Stimulated activated CD4-positive, alpha-beta T cell treated with anti-CD3 and anti-CD28 coated beads, Interleukin-1b, Interleukin-23, amount 100 ng/mL, for 1 hour (primary cell): ENCODE measurements at places on chromosomes 7 and 10.

- DNase-seq, result no peak
Observed at GRCh38 chr7:92749832-92750446, 86.4 kb downstream of the CDK6 start.

DNA sequence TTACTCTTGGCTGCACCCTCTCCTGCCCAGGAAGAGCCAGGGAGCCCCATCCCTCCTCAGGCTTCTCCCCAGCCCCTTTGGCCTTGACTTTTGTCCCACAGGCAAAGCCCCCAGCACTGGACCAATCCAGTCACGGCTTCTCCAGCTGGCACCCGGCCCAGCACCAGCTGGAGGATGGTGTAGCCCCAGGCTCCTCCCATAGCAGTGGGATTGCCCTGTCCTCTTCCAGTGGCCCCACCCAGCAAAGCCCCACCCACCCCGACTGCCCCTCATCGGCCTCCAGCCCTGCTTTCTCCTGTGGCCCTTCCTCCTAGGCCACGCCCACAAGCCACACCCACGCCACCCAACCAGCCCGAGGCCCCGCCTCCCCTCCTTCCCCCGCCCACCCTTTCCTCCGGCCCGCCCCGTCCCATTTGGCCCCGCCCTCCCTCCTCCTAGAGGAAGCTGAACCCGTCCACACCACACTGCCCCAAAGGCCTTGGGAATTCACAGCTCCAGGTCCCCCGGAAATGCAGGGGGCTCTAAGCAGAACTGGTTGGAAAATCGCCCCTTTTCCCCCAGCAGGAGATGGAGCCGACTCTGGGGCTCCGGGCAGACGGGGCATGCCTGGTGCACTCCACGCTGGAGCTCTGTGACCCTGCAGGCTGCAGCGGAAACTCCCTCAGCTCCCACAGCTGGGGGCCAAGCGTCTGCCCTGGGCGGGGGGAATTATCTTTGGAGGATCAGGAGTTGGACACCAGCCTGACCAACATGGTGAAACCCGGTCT, 25.2 kb downstream of the GET4 start:
- no peak for DNase-seq

DNA sequence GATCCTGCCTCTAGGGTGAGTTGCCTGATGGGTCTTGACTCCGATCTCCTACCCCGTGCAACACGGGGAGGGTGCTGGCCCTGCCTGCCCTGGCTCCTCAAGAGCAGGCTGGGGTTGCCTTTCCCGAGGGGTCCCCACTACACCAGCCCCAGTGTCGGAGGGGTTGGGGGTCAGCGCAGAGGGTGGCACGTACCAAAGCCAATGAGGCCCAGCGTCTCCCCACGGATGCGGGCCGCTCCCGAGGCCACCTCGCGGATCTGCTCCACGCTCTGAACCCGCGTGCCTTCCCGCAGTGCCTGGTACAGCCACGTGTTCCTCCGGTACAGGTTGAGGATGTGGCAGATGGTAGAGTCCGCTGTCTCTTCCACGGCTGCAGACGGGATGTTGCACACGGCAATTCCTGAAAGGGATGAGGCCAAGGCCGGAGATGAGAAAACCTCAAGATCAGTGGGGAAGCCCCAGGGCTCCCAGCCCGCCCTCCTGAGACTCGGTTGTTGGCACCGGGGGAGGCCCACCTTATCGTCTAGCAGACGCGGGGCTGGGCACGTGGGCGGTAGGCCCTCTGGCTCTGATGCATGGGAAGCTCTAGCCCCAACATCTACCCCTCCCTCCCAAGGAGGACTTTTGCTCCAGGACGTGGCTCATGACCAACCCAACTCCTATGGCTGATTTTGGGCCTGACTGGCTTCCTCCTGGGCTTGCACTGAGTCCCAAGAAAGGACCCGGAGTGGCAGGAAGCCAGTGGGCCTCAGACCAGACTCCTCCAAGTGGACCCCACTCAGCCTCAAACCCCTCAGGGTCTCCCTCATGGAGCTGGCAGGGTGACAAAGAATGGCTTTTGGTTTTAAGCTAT, 56.1 kb downstream of the ZRANB1 start:
- no peak for DNase-seq

DNA sequence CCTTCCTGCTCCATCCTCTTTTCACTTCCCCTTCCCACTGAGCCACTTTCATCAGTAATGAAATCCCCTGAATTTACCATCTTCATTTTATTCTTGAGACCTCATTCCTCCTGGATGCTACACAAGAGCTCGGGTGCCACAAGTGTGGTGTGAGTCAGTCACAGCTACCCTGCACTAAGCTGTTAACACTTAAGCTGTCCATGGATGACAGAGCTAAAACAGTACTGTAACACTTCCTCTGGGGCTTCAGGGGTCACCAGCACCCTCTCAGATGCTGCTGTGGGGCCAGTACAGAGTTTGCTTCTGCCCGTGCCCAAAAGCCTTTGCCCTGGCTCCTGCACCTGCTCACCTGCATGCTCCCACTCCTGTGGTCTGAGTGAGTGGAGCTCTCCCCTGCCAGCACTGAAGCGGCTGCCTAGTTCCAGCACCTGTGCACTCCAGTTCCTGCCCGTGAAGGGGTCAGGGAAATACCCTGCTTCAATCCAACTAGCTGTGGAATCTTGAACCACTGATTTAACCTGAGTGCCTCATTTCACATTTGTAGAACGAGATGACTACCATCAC, 71.9 kb downstream of the POT1 start:
- no peak for DNase-seq

GRCh38 chr7:128307061-128307460, 36.6 kb downstream of the RBM28 start:
- DNase-seq, result no peak

- no peak for DNase-seq
Observed at GRCh38 chr7:37363536-37364491, 84.8 kb downstream of the ELMO1 start.

GRCh38 chr7:157310676-157311185, 26.1 kb upstream of the DNAJB6 start:
- DNase-seq, result no peak

DNA sequence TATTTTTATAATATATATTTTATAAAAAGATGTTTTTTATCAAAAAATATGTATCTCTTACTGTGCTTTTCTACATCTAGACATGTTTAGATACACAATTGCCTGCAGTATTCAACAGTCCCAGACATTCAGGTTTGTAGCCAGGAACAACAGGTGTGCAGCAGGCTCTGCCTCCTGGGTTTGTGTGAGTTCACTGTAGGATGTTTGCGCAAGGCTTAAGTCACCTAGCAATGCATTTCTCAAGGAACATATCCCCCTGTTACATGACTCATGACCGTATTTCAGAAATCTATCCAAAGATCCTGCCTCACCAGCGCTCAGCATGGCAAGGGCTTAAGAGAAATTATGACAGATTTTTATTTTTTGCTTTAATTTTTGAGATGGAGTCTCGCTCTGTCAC, 41.5 kb downstream of the PITRM1 start:
- DNase-seq, result no peak

DNA sequence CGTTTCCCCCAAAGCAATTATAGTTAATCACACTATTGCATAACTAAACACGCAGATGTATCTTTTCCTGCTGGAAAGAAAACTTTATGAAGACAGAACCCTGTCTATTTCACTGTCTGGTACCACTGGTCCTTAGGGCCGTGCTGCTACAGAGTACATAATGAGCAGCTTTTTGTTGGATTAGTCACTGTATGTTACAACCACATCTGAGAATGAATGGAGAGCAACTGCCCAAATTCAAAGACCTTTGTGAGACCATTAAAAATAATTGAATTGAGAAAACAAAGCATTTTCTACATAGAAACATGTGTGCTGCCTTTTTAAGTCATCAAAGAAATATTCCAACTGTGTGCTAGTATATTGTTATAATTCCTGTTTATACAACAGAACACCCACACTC, 111.3 kb upstream of the SORCS1 start:
- no peak for DNase-seq

DNA sequence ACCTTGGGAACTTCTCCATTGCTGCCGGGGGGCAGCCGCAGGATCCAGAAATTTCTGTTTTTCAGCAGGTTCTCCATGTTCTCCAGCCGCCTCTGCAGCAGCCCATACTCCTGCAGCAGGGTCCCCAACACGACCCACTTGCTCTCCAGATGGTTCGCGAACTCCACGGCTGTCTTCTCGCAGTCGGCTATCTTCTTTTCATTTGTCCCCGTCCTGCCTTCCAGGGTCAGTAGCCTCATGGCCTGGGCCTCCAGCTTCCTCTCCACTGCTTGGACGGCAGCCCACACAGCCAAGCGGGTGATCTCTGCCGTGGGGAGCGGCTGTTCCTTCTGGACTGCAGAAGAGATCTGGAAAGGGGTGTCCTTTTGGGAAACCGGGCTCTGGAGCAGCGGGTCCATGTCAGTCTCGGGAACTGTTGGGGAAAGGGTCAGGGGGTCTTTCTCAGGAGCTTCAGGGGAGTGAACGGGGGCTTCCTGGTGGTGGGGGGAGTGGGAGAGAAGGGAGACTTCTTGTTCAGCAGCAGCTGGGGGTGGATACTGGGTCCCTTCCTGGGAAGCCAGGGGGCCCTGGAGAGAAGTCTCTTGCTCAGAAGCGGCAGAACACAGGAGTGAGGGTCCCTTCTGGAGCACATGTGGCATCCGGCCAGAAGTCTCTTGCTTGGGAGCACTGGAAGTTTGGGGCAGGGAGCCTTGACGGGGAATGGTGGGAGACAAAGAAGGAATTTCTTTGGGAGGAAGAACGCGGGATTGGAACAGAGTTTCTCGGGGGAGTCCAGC, 5.5 kb downstream of the ZNF777 start:
- no peak for DNase-seq

DNA sequence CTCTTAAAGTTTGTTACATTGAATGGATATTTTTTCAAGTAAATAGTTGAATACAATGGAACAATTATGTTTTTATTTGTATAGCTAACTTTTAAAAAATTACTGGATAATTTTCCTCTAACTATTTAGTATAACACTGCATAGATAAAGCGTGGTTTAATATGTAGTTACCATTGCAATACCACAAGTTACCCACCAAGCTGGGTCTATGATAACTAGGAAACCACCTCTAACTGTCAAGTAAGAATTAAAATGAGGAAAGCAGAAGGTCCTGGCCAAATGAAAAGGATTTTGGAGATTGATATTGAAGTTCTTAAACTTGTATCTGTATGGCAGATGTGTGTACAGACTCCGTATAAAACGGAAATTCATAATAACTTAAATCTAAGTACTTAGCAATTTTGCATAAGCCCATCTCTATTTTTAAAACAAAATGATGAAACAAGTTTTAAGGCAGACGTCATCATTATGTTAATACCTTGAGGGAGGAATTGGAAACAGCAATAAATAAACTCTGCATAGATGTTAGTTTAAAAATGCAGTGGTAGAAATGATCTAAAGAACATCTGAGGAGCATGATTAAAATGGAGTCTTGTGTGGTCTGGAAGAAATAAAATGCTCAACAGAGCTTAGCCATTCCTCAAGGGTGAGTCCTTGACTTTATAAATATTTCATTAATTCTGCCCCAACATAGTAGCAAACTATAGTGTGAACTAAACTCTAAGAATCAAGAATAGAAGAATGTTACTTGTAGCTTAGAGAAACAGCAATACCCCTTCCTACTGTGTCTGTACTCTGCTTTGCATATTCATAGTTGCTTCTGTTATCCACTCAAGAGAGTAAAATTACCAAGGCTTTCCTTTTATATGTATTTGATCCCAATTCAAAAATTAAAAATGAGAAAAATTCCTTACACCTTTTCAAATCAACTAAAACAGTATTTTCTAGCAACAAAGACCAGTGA, 206.4 kb upstream of the FERD3L start:
- DNase-seq, result no peak

GRCh38 chr7:1889556-1890181, 219.6 kb downstream of the ELFN1 start:
- DNase-seq, result no peak

DNA sequence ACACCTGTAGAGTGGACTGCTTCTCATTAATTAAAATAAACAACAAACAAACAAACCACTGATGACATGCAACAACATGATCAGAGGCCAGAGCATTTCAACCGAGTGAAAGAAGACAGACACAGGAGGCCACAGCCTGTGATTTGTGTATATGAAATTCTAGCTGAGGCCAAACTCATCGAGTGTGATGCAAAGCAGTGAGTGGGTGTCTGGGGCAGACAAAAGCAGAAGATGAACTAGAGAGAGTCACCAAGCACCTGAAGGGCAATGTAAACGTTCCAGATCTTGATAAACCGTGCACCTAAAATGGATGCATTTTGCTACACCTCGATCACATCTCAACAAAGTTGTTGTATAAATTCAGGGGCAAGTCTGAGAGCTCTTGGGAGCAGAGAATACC, 108.4 kb downstream of the KLF6 start:
- DNase-seq, result no peak

- DNase-seq, result no peak
Observed at GRCh38 chr7:13727279-13727678, 262.2 kb downstream of the ETV1 start.

DNA sequence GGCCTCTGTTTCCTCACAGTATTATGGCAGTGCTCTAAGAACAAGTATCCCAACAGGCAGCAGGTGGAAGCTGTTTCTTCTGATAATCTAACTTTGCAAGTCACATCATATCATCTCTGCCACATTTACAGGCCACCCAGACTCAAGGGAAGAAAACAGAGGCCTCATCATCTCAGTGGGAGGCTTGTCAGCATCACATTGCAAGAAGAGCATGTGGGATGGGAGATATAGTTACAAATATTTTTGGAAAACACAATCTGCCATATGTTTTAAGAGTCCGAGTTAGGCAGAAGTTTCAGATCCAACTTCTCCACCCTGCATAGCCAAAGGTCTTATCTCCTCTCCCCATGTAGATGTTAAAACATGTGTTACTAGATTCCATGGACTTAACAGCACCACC, 130.4 kb upstream of the PDE1C start:
- DNase-seq, result no peak

DNA sequence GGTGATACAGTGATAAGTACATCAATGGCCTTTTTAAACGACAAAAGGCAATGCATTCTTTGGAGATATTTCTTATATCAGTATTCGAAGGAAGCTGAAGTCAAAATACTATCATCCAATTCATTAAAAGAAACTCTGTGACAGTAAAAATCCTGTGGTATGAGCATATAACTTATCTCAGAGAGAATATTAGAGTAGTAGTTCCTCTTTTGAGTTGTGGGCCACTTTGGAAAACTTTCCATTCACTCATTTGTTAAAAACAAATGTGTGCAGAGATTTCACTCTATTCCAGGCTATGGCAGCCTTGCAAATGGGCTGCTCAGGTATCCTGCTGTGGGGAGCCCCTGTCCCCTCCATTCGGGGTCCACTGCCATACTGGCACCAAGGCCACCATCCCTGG, 55.3 kb upstream of the ZNF438 start:
- no peak for DNase-seq

GRCh38 chr10:48206482-48207250, 67.8 kb downstream of the FRMPD2 start:
- no peak for DNase-seq

- no peak for DNase-seq
Observed at GRCh38 chr10:66102756-66103155, 823.1 kb upstream of the LRRTM3 start.
